NCI-H774 (cell line): ENCODE measurements at places on chromosomes 2 and 18.

DNA sequence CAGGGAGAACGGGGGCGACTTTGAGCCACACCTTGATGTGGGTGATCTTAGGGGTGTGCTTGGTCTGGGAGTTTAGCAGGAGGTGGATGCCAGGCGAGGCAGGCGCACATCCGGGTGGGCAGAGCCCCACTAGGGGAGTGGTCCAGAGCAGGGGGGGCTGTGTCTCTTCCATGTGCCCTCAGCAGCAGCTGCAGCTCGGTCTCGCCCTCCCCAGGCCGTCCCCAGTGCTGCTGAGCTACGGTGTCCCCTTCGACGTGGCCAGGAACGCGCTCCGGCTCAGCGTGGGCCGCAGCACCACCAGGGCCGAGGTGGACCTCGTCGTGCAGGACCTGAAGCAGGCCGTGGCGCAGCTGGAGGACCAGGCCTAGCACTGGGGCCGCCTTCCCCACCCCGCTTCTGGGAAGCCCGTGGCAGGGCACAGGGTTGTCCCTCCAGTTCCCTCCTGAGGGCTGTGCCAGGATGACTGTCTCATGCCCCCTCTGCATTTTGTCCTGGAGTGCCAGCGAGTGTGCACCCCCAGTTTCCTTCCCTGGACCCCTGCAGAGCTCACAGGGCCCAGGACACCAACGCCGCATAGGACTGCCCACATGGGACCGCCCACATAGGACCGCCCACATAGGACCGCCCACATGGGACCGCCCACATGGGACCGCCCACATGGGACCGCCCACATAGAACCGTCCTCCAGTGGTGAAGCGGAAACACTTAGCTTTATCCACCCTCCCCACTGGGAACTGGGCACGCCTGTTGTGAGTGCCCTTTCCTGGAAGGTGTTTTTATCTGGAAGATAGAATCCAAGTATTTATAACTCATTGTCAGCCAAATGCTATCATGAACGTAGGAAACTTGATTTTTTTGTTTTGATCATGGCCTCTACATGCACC lies 1.9 kb upstream of the ESPNL start:
- DNase-seq: peak; percentile 58

DNA sequence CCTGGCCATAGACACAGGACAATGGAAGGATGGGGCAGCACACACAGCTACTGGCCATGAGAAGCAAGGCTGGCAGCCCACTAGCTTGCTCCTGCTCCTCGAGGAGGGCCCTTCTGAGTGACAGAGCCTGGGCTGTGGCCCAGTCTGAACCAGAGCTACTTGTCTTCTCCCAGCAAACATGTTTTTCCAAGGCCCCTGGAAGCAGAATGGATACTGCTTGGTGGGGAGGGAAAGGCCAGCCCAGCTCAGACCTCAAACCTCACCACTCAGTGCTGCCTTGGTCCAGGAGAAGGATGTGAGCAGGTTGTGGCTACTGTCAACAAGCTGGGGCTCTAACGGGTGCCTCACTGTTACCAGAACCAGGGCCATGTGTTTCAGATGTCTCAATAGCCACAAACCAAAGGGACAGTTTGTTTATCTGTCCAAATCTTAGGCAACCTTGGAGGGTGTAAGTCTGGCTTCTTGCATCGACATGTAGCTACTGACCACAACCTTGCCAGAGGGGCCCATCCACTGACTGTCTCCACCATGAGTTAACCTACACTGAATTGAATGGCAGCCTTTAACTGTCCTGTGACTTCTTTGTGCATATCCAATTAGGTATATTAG lies 98.6 kb downstream of the TGFA start:
- DNase-seq: no peak

DNA sequence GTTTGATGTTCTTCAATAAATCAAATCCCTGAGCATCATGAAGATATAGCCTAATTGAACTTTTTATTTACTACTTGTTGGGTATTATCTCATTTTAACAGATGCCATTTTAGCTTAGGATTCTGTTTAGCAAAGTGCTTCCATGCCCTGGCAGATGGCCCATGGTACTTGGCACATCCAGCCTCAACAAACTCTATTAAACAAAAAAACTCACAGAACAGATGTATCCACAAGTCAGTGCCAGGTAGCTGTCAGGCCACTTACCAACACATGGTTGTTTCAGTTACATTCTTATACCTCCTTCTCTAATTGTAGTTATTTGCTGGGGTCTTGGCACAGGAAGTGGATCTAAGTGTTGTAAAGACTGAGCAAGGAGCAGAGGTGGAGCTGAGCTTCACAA lies 29.6 kb downstream of the GAD1 start:
- DNase-seq: no peak

GRCh38 chr2:171600126-171600525 lies 77.9 kb downstream of the CYBRD1 start:
- no peak for DNase-seq

- no peak for DNase-seq
Measured at GRCh38 chr2:97716695-97717612, 3.6 kb downstream of the ZAP70 start.

DNA sequence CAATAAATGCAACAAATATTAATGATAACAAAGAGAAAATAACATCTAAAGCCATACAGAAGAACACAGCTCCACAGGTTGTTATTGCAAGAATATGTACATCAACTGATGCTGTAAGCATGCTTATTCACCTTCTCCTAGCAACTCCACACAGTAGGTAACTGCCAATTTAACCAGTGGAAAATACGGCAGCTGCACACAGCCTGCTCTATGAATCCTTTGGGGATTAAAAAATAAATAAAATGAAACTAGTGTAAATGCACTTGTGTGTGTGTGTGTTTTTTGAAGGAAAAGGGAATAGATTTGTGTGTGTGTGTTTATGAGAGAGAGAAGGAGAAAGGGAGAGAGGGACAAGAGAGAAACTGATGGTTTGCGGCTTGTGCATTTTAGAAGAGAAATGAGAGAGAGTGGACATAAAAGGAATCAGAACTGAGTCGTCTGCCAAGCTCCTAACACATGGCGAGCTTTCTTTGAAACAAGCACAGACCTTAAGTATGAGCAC lies 96.2 kb upstream of the PDE1A start:
- DNase-seq: peak; percentile 33

DNA sequence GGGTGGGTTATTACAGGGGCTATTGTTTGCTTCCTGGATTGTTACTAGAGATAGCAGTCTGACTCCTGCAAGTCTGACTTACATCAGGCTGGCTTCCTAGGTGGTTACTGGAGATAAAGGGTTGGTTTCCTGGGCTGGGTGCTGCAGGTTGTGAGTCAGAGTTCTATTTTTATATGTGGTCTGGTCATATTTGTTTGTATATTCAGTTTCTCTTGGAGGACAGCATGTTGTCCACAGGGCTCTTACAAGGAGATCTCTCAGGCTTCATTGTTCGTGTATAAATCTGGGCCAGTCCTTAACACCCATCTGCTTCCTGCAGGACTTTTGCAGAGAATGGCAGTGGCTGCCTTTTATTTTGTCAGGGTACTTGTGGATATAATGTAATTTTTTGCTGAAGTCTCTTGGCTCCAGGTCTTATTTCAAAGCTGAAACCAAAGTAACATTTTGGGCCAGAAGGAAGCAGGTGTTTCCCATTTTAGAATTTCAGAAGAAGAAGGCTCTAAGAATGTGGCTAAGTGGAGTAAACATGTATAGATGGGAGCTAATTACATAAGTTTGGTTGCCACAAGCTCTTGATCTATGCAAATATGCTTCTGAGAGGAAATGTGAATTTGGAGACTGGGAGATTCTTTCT lies 65.9 kb upstream of the SLC16A14 start:
- DNase-seq: no peak

DNA sequence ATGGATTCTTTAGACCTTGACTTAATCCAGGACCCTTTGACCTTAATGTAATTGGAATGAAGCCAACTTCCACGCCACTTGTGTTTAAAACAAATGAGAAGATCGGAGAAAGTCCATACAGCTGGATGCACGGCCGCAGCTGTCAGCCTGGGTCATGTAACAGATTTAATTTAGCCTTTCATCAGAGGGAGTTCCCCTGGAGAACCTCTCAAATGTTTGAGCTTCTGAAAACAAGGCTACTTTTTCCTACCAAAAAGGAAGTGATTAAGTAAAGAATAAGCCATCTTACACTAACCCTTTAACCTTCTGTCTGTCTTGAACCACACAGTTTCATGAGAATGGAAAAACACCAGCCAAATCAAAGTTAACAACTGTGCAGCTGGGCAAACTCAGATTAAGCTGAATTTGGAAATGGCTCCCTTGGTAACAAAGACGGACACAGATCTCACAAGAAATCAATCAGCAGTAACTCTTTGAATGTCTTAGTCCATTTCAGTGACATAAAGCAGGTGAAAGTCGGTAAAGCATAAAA lies 103.6 kb downstream of the DOCK10 start:
- DNase-seq: peak; percentile 27
